Naive thymus-derived CD8-positive, alpha-beta T cell (primary cell): ENCODE measurements at places on chromosomes 3 and 15.

GRCh38 chr3:196712514-196713413, 587 bp downstream of the PIGX start:
- peak; percentile 80 for DNase-seq

DNA sequence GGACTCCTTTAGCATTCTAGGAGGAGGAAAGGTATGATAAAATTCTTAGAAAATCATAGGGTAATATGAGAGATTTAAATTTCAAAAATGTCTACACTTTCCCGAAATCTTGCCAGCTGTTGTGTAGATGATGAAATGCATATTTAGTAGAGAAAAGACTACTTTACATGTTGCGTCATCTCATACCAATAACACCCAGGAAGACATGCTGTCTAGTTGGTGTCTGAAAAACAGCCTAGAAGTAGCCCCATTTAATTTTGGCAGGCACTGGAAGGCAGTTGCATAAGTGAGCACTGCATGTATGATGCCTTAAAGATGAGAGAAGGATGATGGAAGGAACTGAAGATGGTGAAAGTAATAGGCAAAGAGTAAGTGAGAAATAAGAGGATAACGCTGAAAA, 310.5 kb upstream of the TPM1 start:
- no peak for DNase-seq

DNA sequence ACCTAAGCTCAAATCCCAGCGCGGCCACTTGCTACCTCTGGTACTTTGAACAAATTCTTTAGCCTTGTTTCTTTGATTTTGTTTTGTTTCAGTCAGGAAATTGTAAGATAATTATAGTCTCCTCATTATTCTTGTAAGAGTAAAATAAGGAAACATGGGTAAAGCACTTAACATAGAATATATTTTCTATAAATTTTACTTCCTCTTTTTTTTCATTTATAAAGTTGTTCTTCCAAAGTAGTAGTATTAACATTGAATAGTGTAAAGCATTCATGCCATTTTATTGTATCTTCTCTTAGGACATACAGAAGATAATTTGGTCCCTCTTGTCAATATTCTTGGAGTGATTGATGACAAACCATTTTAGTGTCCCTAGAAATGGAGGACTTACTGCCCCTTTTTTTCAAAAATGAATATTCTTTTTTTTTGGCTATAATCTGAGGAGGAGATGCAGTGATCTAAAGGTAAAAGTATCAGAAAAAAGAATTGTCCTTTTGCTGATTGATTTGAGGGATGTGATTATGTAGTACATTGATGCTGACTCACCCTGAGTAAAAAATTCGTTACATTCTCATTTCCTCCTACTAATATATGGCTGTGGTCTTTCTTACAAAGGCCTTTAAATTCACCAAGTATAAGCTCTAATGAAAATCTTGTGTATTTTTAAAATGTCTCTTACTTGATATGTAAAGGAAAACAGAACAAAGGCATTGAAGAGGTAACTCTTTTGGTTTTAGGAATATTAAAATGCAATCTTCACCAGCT, 51.0 kb downstream of the ALCAM start:
- no peak for DNase-seq

GRCh38 chr3:10142707-10143560, 1.4 kb downstream of the VHL start:
- DNase-seq: no peak

GRCh38 chr3:100953103-100953502, 40.1 kb downstream of the ABI3BP start:
- no peak for DNase-seq

DNA sequence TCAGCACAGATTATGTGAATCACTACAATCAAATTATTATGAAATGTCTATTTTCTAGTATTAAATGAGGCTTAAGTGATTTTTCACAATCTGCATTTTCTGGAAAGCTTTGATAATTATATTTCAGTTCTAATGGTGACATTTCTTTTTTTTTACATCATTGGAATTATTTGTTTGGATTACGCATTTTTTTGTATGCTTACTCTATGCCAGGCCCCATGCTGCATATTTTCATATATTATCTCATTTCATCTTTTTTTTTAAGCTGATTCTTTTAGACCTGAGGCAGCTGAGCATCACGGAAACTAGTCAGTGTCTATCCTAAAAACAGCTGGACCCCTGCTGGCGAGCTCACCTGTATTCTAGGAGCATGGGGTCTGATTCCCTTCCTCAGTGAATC, 31.1 kb downstream of the SLCO3A1 start:
- no peak for DNase-seq

GRCh38 chr15:55530861-55531313, 22.9 kb upstream of the DNAAF4 start:
- DNase-seq: no peak

- no peak for DNase-seq
Observed at GRCh38 chr3:54578417-54578816, 349.4 kb downstream of the LRTM1 start.

DNA sequence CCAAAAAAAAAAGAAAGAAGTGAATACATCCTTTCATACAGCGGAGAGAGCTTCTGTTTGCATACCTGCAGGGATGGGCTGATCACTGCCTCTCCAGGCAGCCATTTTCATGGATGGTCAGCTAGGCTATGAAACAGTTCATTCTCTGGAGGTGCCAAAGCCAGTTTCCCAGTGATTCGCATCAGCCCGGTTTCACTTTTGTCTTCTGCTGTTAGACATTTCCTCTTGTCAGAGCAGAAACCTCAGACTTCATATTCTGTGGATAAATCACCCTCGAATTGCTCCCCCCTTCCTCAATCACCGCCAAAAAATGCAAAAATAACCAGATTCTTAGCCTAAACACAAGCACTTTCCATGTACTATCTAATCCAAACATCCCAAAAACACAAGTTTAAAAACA, 225.6 kb downstream of the ADAMTS9 start:
- DNase-seq: no peak

- DNase-seq: no peak
Observed at GRCh38 chr3:191356631-191357439, 26.5 kb upstream of the UTS2B start.

- no peak for DNase-seq
Observed at GRCh38 chr3:128335621-128336296, 130.9 kb downstream of the DNAJB8 start.

GRCh38 chr3:24343084-24343783, 151.4 kb downstream of the THRB start:
- DNase-seq: no peak

DNA sequence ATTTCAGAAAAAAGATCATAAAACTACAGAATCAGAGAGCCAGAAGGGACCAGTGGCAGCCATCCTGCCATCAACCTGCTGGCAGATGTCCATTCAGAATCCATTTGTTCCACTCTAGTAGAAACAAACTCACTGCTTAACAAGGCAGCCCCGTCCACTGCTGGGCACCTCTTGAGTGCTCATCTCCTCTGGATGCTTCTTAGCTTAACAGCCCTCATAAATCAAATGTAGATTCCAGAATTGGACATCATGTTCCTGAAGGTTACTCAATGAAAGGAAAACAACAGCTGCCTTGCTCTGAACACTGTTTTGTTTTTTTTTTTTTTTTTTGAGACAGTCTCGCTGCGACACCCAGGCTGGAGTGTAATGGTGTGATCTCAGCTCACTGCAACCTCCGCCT, 37.3 kb downstream of the ABCC5 start:
- DNase-seq: no peak

DNA sequence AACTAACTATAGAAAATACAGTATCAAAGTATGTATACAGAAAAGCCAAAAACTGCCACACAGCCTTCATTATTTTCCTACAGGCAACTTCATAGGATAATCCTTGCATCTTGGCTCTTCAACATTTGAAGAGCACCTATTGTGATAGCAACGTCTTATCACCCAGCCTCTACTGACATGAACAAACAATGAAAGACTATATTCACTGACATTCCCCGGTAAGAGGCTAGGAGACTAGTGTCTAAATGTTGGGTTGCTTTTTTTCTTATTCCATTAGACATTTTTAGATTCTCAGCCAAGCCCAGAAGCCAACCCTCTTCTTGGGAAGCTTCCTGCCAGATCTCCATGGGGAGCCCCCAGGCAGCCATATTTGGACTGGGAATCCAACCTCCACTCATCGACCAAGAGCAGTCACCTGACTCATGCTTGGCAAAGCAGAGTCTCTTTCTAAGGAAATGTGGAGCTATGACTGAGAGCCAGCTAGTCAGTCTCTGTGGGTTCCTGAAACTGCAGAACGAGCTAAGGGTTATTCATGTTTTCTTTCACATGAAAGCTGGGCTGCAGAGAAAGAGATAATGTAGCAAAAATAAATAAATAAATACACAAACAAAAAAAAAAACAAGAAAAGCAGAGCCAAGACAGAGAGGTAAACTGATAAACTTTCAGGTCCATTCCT, 227.5 kb downstream of the MAGI1 start:
- DNase-seq: no peak

DNA sequence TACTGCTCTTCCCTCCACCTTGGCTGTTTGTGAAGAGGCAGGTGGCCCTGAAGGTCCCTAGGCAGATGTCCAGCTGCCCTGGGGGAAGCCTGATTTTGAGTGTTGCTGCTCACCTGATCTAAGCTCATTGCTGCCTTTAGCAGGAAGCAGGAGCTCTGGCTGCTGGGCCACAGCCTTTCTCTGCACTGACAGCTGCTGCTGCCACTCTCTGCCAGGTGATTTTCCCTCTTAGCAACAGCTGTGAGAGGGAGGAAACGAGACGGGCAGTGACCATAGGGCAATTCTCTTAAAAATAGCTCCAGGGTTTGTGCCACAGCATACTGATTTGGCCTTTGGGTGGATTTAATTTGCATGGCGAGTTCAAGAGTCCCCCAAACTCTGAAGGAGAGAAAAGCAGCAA, 415.8 kb upstream of the SEMA6D start:
- no peak for DNase-seq

GRCh38 chr3:153257673-153258351, 95.8 kb downstream of the RAP2B start:
- DNase-seq: no peak

DNA sequence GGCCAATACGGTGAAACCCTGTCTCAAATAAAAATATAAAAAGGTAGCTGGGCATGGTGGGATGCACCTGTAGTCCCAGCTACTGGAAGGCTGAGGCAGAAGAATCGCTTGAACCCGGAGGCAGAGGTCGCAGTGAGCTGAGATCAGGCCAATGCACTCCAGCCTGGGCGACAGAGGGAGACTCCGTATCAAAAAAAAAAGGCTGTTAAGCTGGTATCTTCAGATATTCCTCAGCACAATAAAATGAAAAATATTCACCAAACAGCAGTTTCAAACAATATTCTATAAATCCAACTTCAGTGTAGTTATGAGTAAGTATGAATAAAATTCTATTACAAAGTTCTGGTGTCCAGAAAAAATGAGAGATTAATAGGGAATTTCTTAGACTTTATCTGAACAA, 14.2 kb downstream of the DENND4A start:
- no peak for DNase-seq

DNA sequence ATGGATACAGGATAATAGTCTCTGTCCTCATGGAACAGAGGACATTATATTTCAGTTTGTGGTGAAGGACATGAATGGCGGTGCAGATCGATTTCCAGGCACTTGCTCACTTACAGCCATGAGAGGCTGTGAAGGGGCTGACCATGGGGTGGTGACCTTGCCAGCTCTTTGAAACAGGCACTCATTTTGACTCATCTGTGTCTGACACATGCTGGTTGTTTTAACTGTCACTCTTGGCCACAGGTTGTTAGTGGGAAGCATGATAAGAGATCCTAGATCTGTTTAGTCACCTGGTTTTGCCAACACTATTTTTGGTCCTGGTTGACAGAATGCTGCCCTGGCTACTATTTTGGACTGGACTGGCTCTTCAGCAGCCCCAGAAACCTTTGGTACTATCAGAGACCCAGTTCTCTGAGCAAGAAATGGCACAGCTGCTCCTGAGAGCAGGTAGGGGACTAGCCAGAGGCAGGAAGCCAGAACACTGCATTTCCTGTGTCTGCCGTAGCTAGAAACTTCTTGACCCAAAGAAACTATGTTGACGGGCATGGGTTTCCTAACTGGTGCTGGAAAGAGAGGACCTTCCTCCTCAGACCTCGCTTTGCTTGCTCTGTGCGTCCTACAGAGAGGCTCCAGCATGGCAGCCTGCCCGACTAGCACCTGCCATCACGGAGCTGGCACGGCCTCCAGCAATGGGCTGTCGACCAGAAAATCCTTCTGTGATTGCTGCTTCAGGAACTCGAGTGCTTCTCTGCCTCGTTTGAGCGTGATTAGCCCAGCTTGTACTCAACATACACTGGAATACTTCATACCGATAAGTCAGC, 6.3 kb downstream of the PXYLP1 start:
- no peak for DNase-seq

DNA sequence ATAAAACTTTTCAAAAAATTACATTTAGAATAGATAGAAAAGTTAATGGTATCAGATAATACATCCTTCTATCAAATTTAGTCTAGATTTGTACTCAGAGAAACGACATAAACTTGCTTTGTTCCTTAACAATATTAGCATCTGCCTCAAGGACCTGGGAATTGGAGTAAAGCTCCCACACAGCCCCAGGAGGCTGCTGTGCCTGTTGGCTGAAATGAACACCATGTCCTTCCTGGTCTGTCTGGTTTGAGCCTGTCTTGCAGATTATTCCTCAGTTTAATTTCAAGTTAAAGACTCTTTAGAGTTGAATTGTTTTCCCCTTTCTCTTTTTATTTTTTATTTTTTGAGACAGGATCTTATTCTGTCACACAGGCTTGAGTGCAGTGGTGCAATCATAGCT, 19.4 kb downstream of the GNB5 start:
- no peak for DNase-seq

DNA sequence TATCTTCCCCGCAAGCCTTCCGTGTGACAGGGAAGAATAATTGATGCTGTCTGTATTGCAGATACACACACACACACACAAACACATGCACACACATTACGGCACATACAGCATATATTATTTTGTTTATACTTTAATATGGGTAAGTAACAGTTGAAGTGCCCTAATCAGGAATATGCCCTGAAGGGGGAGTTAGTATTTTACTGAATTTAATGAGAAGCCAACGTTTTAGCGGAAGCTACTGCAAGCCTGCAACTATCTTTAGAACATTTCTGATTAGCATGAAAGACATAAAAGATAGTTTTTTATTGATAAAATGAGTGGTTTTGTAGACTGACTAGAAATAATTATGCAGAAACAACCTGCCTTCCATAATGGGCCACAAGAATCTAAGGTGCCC, 296.6 kb upstream of the SLCO3A1 start:
- DNase-seq: no peak

GRCh38 chr3:172518929-172519640, 4.1 kb downstream of the TNFSF10 start:
- no peak for DNase-seq

DNA sequence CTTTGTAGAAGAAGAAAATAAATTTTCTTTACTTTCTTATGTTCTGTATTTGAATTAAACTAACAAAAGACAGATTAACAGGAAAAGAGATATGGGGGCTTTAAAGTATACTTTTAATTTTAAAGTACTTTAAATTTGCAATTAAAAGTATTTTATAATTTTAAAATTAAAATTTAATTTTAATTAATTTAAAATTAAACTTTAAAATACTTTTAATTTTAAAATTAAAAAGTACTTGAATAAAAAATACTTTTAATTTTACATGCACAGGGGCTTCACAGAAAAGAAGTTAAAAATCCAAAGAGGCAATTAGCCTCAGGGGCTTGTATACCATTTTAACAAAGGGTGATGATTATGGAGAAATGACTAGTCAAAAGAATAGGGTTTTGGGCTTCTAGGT, 420.5 kb upstream of the TGFBR2 start:
- no peak for DNase-seq
